SJSA1 (cell line): ENCODE measurements at places on chromosomes 1 and 21. TPM values are rescaled to one million over a fixed set of nuclear protein-coding genes. Genes with fewer than 3 reads are reported as not detected.

DNA sequence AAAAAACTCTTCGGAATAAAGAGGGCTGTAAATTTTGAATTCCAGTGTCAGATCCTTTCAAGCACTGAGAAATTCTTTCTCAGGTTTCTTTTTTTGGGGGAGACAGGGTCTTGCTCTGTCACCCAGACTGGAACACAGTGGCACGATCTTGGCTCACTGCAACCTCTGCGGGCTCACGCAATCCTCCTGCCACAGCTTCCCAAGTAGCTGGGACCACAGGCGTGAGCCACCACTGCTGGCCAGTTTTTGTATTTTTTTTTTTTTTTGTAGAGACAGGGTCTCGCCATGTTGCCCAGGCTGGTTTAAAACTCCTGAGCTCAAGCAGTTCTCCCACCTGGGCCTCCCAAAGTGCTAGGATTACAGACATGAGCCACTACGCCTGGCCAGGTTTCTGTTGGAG is 34.8 kb upstream of the EPHA8 start:
- DNase-seq = no peak

DNA sequence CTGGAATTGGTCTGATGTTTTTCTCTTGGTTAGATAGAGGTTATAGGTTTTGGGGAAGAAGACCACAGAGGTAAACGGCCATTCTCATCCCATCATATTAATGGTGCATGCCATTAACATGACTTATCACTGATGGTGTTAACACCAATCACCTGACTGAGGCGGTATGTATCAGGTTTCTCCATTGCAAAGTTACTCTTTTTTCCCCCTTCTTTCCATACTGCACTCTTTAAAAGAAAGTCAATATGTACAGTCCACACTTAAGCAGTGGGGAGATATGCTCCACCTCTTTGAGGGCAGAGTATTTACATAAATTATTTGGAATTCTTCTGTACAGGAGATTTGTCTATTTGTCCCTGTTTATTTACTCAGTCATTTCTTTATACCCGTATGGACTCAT is 35.7 kb upstream of the OSBPL9 start:
- DNase-seq = no peak

DNA sequence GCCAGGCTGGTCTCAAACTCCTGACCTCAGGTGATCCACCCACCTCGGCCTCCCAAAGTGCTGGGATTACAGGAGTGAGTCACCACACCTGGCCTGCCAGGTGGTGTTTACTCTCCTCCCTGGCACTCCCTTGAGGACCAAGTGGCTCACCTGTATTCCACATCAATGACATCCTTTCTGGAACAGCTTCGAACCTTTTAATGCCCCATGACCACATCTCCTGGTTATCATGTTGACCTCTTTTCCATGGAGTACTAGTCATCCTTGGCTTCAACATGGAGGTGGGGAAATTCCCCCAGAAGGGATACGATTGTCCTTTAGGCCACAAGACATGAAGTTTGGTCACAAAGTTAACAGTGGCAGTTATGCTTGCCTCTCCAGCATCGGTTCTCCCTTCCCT is 66.9 kb downstream of the CDC7 start:
- DNase-seq = no peak

- DNase-seq = no peak
These were observed 147.6 kb downstream of the ADSS2 start for GRCh38 chr1:244304156-244304555.

- peak; percentile 11 for DNase-seq
These were observed 89.6 kb upstream of the PTGFR start for GRCh38 chr1:78401148-78401547.

- no peak for DNase-seq
These were observed 20.9 kb upstream of the TARBP1 start for GRCh38 chr1:234499943-234500245.

- no peak for DNase-seq
These were observed 108.0 kb upstream of the KCTD3 start for GRCh38 chr1:215459136-215459535.

DNA sequence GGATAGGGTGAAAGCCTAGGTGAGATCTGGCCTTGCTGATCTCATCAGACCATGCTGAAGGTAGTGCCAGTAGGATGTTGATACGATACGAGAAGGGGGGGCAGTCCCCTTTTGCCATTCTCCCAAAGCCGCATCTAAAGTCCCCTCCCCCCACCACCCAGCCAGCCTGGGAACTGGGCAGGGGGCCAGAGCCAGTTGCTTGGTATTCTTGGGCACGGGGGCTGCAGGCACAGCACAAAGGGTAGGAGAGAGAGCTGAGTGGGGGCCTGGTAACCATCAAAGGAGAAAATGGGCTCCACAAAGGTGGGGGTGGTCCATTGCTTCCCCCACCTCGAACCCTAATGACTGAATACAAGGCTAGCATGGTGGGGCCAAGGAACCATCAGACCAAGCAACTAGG is 5.4 kb downstream of the PEA15 start:
- DNase-seq = no peak

DNA sequence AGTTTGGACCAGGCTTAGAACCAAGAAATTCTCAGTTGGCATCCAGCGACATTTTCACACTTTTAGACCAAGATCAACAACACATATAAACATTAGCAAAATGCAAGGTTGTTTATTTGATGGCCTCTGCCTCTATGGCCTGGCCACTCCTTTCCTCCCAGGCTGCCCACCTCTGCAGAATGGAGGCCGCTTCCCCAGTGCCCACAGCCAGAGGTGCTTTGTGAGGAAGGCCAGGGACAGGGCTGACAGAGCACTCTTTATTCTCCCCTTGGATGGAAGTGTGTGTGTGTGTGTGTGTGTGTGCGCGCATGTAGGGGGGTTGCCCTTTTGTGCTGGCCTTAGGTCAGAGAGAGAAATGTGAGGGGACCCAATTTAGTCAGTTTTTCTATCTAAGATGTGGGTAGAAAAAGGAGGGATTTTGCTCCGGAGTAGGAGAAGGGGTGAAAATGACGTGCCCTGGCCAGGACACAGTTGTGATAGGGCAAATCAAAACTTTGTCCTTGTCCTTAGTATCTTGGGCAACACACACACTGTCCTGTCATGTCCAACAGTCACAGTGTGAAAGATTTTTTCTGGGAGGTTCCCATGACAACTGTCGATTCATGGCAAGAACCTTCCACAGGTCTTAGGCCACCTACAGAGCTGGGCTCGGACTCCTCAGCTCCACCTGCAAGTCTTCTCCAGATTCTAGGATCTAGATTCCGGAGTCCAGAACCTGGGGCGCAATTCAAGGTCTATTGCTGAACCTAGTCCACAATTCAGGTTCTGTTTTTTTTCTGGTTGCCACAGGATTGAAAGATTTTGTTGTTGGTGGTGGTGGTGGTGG is 104.9 kb upstream of the SLC2A1 start:
- DNase-seq = no peak

DNA sequence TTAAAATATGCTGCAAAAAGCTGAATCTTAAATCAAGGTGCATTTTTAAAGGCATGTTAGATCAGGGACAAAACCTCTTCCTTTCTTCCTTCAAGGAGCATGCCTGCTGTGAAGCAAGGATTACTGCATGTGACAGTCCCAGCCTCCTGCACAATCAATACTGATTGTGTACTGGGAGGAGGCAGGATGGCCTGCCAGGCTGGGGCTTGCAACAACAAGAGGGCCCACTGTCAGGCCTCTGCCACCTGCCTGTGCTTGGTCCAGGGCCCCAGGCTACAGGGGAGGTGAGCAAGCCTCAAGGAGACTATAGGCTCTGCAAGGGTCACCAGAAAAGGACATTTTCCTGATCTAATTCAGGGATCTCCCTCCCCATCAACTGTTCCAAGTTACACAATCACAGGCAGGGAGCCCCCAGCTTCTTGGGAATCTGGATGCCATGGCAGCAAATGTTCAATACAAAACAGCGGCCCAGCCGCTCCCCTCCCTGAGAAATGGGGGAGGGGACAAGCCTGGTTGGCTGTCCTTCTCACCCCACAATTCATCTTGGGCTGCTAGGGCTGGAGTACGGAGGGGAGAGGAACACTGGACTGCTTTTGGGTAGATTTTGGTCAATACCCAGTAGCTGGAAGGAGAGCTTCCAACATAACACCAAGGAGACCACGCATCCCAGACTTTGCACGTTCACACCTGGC is 76.7 kb downstream of the SSBP3 start:
- no peak for DNase-seq

DNA sequence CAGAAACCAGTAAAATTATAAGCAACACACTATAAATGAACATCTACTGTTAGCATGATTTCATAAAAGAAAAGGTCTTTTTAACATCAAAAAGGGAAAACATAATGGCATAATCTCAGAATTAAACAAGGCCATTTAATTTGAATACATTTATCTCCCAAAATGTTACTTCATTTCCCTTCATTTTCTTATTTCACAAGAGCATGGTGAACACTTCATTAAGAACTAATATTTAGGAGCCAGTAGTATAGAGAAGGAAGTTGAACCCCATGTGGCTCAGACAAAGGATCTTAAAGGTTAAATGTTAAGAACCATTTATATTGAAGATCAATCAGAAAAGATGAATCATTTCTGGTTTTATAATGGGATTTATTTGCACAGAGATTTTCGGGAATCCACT is 981.7 kb downstream of the TTLL7 start:
- no peak for DNase-seq

DNA sequence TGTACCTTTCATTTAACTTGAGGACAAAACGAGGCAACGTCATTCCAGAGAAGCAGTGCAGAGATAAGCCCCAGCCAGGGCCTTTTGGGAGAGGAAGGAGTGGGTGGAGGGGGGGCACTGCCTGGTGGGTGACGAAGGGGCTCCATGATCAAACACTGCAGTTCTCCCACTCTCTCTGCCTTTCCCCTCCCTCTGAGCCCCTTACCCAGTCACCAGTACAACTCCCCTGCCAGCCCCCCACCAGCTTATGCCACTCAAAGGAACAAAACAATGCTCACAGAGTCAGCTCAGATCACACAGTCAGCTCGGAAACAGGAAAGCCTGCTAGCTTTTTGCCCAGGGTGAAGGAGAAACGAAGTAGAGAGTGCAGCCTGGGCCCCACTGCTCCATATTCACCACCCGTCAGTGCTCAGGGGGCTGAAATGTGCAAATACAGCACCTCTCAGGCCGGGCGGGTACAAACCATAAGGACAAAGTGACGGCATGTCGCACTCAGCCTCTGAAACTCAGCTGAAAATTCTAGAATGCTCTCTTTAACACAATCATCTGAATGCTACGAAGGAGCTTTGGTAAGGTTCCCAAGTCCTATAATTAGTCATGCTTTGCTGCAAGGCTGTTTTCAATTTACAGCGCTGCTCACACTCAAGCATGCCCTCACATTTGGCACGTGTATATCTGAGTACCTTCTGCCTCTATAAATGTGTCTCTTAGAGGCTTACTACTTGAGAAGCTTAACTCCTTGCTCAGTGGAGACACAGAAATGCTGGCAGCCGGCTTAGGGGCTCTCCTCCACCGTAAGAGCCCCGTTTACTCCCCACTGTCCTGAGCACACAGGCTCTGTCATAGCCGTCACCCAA is 65.8 kb upstream of the RAB4A start:
- no peak for DNase-seq

DNA sequence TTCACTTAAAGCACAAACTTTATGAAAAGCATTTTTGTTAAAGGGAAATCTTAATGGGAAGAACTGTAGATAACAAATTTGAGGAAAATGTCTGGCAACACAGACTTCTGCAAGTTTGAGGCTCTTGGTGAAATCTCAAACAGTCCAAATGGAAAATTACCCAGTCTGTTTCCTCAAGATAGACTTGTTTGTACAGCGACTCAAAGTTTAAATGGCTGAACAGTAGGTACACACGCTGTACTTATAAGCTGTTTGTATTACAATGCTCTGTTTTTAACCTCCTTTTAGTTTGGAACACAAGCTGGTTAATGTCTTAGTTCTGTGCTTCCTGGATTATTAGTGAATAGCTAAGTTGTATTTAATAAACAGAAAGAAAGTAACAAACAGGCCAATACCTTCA is 217.1 kb downstream of the NFIA start:
- no peak for DNase-seq

- no peak for DNase-seq
These were observed 49.8 kb upstream of the PAX7 start for GRCh38 chr1:18580691-18581419.

GRCh38 chr1:43206600-43207228 is 34.6 kb downstream of the CFAP57 start:
- DNase-seq = peak; percentile 98

GRCh38 chr1:153734396-153735089 is 6.7 kb downstream of the INTS3 start:
- no peak for DNase-seq

DNA sequence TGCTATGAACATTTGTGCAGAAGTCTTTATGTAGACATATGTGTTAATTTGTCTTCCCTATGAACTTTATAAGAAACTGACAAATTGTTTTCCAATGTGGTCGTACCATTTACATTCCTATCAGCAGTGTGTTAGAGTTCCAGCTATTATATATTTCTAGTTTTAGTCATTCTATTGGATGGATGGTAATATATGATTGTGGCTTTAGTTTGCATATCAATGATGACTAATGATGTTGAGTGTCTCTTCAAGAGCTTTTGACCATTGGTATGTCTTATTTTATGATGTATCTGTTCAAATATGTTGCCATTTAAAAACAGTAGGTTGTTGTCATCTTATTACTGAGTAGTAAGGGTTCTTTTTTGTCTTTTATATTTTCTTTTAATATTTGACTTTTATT is 16.2 kb upstream of the ZNF326 start:
- DNase-seq = peak; percentile 18

- DNase-seq = no peak
These were observed 20.7 kb downstream of the TDRD5 start for GRCh38 chr1:179612361-179612760.

- no peak for DNase-seq
These were observed 27.4 kb downstream of the RSPH1 start for GRCh38 chr21:42468491-42469131.

DNA sequence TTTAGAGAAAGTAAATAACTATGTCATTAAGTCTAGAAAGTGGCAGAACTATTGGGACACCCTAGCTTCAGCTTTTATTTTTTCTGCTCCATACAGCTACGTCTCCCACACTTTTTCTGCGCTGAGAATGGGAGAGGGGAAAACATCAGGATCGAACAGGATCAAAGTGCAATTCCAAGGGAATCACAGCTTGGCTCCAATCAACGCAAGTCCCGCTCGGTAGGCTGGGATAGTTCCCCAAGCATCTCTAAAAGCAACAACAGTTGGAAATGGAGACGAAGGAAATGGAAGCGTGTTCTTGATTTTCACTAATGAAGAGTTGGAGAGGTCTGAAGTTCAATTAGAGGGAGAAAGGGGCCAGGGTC is 536 bp downstream of the HMGCL start:
- no peak for DNase-seq

USH2A gene
- total RNA-seq = not detected in 2 replicates

WDR64 gene
- 0.24 TPM in 1 of 2 replicates, not detected in the other for total RNA-seq

PTPN7 gene
- total RNA-seq = not detected in 2 replicates

KDF1 gene
- total RNA-seq = not detected in 2 replicates

FAM131C gene
- 0.11 TPM in 1 of 2 replicates, not detected in the other for total RNA-seq

RGS8 gene
- 0.37 TPM in 1 of 2 replicates, not detected in the other for total RNA-seq

TRAF3IP3 gene
- not detected in 2 replicates for total RNA-seq

CYP4B1 gene
- total RNA-seq = not detected in 2 replicates

MASP2 gene
- not detected in 2 replicates for total RNA-seq

PDE9A gene
- total RNA-seq = 6.5 and 10.3 TPM in 2 replicates

BMP8B gene
- 0.08 TPM in 1 of 2 replicates, not detected in the other for total RNA-seq

NUDT4B gene
- 8.8 and 19.5 TPM in 2 replicates for total RNA-seq
